Fibroblast of villous mesenchyme (primary cell): ENCODE measurements at places on chromosomes 4 and X.
A peak's percentile ranks its signal among the peaks of the same experiment; 100 is the strongest.

DNA sequence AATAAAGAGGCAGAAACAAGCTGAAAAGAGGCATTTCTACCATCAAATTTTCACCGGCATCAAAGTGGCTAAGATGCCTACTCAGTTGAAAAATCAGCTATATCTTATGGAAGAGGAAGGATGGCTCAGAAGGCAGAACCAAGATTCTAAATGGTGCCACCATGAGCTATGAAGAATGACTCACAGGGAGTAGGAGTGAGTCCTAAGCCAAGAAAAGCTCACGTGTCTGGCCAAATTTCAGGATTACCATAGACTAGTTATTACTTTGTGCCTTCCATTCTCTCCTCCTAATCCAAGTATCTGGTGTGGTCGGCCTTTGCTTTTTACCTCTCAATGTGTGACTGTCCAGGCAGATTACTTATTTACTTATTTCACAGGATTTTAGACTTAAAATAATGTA is 54.8 kb downstream of the BMP3 start:
- no peak for DNase-seq

- DNase-seq: no peak
These were observed 10.3 kb upstream of the PLCXD1 start for GRCh38 chrX:270848-271367.

DNA sequence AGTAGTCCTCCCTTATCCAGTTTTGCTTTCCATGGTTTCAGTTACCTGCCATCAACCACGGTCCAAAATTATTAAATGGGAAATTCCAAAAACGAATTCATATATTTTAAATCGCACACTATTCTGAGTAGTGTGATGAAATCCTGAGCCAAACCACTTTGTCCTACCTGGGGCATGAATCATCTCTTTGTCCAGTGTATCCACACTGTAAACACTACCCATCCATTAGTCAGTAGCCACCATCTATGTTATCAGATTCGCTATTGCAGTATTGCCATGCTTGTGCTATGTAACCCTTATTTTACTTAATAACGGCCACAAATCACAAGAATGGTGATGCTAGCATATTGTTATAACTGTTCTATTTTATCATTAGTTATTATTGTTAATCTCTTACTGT is 704.6 kb downstream of the SMARCA1 start:
- DNase-seq: no peak

- DNase-seq: no peak
These were observed 79.9 kb downstream of the AASDH start for GRCh38 chr4:56307423-56307822.

DNA sequence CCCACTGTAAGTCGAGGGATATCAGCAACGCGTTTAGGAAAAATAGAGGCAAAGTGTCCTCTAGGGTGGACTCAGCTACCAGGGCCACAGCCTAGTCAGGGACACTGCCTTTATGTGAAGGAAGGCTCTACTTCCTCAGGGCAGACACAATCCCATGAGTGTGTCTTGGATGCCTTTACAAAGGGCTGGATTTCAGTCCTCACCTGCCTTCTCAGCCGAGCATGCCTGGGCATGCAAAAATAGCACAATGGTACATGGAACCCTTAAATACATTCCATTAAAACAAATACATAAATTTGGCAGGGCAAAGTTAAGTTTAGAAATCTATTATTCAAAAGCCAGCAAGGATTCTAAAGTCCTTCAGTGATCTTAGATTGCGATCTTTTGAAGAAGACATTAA is 51.1 kb downstream of the DMD start:
- no peak for DNase-seq

GRCh38 chr4:8333726-8334460 is 64.3 kb downstream of the HTRA3 start:
- DNase-seq: no peak

DNA sequence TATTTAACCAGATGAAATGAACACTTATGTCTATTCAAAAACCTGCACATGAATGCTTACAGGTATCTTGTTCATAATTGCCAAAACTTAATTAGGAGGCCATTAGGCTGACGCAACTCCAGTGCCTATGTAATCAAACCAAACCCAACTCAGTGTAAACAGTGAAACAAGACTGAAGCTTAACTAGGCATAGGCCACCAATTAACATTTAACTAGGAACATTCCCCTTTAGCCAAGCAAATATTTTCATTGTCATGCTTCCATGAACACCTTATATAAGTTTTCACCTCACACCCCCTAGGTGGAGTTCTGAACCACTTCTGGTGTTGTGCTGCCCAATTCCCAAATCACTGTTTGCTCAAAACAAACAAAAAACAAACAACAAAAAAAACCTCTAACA is 686.0 kb downstream of the STPG2 start:
- no peak for DNase-seq

GRCh38 chr4:48409203-48409602 is 67.9 kb downstream of the SLAIN2 start:
- peak; percentile 4 for DNase-seq

GRCh38 chr4:96685691-96686090 is 845.8 kb downstream of the PDHA2 start:
- DNase-seq: no peak

- DNase-seq: no peak
These were observed 205.4 kb upstream of the RPS6KA3 start for GRCh38 chrX:20472148-20472547.

DNA sequence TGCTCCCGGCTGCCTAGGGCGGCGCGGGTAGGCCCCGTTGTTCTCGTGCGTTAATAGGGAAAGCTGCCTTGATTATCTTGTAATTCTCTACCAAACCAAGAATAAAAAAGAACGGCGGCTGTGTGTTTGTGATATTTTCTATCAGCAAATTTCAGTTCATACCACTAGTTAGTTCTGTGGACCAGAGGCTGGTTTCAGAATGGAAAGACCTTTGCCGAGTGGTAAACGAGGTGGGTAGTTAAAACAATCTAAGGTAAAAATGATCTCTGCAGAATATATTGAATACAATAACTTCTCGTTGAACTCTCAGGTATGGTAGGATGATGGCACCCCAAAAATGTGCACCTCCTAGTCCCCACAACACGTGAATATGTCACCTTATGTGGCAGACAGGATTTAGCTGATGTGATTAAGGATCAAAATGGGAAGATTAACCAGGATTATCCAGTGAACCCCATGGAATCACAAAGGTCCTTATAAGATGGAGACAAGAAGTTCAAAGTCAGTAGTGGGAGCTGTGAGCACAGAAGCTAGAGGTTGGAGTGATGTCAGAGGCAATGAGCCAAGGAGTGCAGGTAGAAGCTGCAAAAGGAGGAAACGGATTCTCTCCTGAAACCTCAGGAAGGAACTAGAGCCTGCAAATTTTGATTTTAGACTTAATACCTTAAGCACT is 574 bp upstream of the CFAP97 start:
- DNase-seq: no peak

DNA sequence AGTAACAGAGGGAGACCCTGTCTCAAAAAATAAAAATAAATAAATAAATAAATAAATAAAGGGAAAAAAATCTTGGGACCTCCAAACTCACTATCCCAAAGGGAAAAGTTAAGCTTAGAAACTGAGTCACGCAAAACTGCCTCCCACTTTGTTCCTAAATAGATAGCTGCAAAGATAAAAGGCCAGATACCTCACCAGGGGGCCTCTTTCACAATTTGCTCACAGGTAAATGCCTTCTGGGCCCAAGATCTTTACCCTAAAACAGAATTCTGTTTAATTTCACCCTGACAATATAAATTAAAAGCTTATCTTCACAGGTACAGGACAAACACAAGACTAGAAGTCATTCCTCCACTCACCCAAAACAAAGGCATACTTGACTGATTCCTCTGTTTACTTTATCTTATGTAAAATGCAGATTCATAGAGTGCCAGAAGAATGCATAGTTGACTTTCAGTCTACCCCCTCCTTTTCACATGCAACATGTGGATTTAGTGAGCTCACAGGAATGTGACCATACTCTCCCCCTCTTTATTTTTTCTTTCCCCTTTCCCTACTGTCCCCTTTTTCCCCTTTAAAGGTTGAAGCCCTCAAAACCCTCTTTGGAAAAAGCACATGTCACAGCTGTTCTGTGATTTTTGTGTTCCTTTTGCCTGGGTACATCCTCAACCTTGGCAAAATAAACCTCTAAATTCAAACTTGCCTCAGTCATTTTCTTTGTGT is 23.4 kb downstream of the ELF2 start:
- peak; percentile 7 for DNase-seq
